ENCODE measurements at places on chromosomes 2 and 18.

DNA sequence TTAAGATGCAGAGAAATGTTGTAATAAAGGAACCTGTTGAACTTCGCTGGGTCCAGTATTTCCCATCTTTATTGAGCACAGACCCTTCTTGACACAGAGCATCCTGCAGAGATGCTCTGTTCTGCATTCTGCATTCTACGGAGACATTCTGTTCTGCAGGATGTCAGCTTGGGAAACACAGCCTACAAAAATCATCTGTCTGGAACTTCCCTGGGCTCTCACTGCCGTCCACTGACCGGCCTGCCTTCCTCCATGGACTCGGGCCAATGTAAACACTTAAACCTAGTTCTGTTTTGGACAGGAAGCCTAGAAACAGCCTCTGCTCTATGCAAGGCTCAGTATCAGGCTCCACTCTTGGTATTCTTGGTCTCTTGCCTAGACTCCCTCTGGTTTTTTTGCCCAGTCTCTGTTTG is 90.0 kb upstream of the PPP1CB start:
- peak; percentile 75 for DNase-seq

GRCh38 chr2:59176737-59177136 is 935.6 kb upstream of the FANCL start:
- DNase-seq: no peak

DNA sequence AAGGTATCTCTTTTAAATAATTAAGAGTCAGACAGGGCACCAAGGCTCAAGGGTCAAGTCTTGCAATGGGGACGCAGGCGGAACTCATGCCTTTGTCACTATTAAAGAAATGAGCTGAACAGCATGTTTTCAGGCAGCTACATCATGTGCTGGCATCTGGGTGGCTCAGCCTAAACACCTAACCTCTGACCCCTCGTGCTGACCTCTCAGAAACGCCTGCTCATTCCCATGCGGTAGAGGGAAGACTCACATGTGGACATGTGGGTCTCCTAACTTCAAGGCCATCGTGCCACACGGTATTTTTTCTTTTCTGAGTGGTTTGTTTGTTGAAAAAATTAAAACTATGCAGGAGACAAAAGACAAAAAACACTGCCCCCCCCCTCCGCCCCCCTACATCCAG is 31.3 kb downstream of the CYP27C1 start:
- DNase-seq: no peak

- no peak for DNase-seq
Measured at GRCh38 chr18:3715231-3716080, 265.5 kb downstream of the TGIF1 start.

GRCh38 chr2:165113414-165113813 is 90.4 kb downstream of the SCN3A start:
- no peak for DNase-seq

GRCh38 chr2:12044857-12045256 is 298.4 kb downstream of the LPIN1 start:
- no peak for DNase-seq

GRCh38 chr2:120448961-120449810 is 103.2 kb downstream of the INHBB start:
- DNase-seq: no peak

GRCh38 chr2:179218848-179219594 is 45.6 kb downstream of the SESTD1 start:
- peak; percentile 68 for DNase-seq

GRCh38 chr2:78634425-78634824 is 391.1 kb upstream of the REG3G start:
- no peak for DNase-seq

GRCh38 chr2:14189929-14190328 is 442.6 kb upstream of the LRATD1 start:
- DNase-seq: no peak

DNA sequence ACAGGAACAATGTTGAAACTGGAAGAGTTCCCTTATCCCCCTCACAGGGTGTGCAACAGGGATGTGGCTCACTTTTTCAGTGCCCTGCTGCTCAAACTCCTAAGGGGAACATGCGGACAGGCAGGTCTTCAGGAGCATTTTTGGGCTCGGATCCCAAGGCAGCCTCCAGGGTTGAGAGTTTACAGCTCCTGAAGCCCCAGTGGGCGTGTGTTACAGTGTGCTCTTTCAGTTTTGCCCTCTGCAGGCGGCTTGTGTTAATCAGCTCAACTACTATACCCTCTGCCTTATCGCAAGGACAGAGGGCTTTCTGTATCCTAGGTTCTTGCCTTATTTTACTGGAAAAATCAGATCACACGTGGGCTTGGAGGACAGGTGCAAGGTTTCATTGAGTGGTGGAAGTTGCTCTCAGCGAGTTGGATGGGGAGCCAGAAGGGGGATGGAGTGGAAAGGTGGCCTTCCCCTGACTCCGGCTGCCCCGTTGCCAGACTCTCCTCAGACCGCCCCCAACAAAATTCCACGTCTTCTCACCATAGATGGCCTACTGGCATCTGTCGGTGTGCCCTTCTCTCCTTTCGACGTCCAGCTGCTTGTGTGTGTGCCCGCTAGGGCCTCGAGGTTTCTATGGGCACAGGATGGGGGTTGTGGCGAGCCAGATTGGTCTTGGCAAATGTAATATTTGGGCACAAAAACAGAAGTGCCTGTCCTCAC is 541.9 kb downstream of the TMX3 start:
- no peak for DNase-seq

- DNase-seq: no peak
Measured at GRCh38 chr2:112805542-112805941, 21.2 kb upstream of the IL1A start.

- DNase-seq: no peak
Measured at GRCh38 chr18:74556126-74556525, 21.8 kb downstream of the CNDP1 start.

GRCh38 chr2:6845312-6845711 is 20.4 kb downstream of the CMPK2 start:
- no peak for DNase-seq

- DNase-seq: no peak
Measured at GRCh38 chr18:48609820-48610815, 71.3 kb downstream of the CTIF start.

GRCh38 chr2:74617122-74617521 is 31.0 kb downstream of the M1AP start:
- DNase-seq: no peak

DNA sequence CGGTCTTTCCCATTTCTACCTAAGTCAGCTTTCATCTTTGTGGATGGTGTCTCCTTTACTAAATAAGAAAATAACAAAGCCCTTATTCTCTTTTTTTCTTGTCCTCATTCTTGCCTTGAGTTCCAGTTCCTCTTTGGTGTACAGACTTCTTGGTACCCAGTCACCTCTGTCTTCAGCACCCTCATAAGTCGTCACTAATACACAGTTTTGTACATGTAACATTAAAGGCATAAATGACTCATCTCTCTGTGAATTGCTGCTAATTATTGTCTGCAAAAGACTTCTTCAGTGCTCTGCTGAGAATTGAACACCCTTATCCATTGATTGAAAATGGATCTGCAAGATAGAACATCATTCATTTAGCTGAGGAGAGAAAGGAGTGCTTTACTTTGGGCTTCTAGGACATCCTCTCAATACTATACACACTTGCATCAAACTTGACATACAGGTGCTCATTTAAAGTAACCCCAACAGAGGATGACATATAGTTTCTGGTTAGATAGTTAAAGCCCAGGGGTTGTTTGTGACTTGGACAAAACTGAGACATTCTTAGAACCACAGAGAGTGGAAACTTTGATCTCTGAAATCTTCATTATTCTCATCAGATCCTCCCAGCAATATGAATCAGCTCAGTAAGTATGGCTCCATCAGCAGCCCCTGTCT is 97.0 kb downstream of the XRCC5 start:
- DNase-seq: no peak

- peak; percentile 43 for DNase-seq
Measured at GRCh38 chr2:86038291-86039081, 67.2 kb downstream of the POLR1A start.

- DNase-seq: no peak
Measured at GRCh38 chr2:17429130-17429529, 89.1 kb downstream of the RAD51AP2 start.

DNA sequence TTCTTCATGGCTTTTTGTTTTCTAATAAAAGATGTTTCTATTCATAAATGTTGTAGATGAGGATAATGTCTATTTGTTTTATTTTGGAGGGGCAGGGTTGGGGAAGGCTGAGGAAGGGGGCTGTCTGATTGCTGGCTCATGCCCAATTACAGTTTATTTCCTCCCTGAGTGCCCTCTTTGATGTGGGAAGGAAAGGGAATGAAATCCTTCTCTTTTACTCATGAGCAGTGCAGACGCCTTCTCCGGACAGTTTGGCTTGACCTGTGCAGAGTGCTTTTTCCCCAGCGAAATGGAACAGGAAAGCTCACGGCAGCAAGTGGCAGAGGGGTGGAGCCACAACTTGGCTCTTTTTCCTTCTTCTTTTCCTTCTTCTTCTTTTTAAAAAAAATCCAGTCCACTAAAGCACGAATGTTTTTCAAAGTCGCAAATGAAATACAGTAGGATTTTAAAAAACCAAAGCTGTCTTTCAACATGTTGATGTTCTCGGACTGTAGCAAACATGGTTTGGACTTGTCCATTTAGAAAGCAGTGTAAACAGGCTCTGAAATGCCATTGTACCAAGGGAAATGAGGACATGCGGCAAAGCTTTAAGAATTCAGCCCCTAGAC is 34.5 kb downstream of the RAB31 start:
- DNase-seq: no peak

Data from heart left ventricle (tissue), 16 donors.